ENCODE measurements at places on chromosomes 6 and 20. TPM values are rescaled to one million over a fixed set of nuclear protein-coding genes. Genes with fewer than 3 reads are reported as not detected.
A peak's percentile ranks its signal among the peaks of the same experiment; 100 is the strongest.

KIFC1 gene
- 15.8 TPM for total RNA-seq

C20orf202 gene
- 0.19 TPM for total RNA-seq

CENPB gene
- 65.6 TPM for total RNA-seq

OR2H1 gene
- not detected for total RNA-seq

- DNase-seq: no peak
- H3K27ac ChIP-seq: no peak overlapping the region
- H3K4me3 ChIP-seq: no peak overlapping the region
- no peaks in the 10 kb centered on the region for H3K4me1 ChIP-seq
- H3K36me3 ChIP-seq: no peaks in the 10 kb centered on the region
These were observed 107.9 kb downstream of the GPX5 start for GRCh38 chr6:28633445-28634215.

GRCh38 chr20:46820682-46821081 lies 74.0 kb upstream of the EYA2 start:
- no peaks in the 10 kb centered on the region for H3K4me1 ChIP-seq
- H3K27me3 ChIP-seq: no peaks in the 10 kb centered on the region
- no peak overlapping the region for H3K27ac ChIP-seq
- DNase-seq: peak; percentile 74
- H3K36me3 ChIP-seq: no peaks in the 10 kb centered on the region
- H3K4me3 ChIP-seq: no peak overlapping the region

DNA sequence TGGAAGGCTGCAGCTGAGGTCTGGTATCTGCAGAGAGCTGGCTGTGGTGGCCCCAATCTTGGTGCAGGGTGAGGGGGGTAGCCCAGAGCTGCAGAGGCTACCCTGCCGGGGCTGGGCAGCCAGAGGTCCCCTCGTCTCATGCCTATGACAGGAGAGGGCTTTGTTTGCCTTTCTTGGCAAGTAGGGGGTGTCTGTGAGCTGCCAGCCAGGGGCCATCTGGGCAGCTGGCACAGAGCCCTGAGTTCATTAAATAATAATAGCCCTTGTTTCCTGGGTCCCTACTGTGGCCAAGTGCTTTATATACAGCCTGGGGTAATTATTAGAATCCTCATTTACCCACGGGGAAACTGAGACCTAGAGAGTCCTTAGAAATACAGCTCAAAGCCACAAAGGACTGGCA lies 66.6 kb downstream of the EZR start:
- H3K36me3 ChIP-seq: no peaks in the 10 kb centered on the region
- no peak overlapping the region for H3K27ac ChIP-seq
- no peaks in the 10 kb centered on the region for H3K27me3 ChIP-seq
- H3K4me3 ChIP-seq: no peak overlapping the region

DNA sequence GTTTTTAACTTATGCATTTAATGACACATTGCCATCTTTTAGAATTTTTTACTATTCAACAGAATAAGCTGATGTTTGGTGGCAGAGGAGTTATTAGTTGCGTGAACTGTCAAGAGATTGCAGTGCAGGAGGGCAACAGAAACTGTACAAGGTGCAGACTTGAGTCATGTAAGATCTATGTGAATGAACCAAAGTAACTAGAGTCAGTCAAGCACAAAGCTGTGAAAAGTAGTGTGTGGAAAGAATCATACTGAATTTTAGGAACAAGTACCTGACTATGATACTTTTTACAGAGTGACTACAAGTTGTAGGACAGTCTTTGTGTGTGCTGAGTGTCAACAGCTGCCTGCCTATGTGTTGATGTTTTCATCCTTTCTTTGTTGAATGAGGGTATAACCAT lies 2.7 kb upstream of the C6orf163 start:
- H3K4me3 ChIP-seq: no peak overlapping the region
- no peaks in the 10 kb centered on the region for H3K36me3 ChIP-seq
- H3K27ac ChIP-seq: no peak overlapping the region
- no peaks in the 10 kb centered on the region for H3K4me1 ChIP-seq
- DNase-seq: no peak

GRCh38 chr6:39812853-39813533 lies 20.8 kb downstream of the DAAM2 start:
- no peak overlapping the region for H3K27ac ChIP-seq
- H3K4me3 ChIP-seq: no peak overlapping the region
- H3K36me3 ChIP-seq: no peaks in the 10 kb centered on the region
- no peaks in the 10 kb centered on the region for H3K4me1 ChIP-seq
- H3K27me3 ChIP-seq: no peaks in the 10 kb centered on the region

GRCh38 chr6:147578883-147579282 lies 70.4 kb downstream of the SAMD5 start:
- no peaks in the 10 kb centered on the region for H3K27me3 ChIP-seq
- H3K27ac ChIP-seq: no peak overlapping the region
- no peaks in the 10 kb centered on the region for H3K36me3 ChIP-seq
- DNase-seq: no peak

DNA sequence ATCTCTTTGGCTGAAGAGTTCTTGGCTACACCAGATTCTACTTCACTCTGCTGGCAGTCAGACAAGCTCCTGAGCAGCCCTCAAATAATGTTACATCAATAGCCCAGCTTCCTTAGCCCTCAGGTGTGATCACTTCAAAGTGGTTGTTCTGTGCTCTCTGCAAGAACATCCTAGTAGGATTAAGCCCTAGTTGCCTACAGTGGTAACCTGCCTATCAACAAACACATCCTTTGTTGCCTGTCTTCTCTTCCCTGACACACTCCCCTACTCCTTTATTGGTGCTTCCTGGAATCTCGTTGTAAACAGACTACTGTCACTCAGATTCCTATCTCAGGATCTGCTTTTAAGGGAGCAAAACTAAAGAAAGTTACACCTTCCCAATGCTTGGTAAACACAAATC lies 45.1 kb upstream of the TASP1 start:
- no peak overlapping the region for H3K27ac ChIP-seq
- H3K4me3 ChIP-seq: no peak overlapping the region
- no peaks in the 10 kb centered on the region for H3K4me1 ChIP-seq
- no peaks in the 10 kb centered on the region for H3K27me3 ChIP-seq
- DNase-seq: no peak
